ENCODE measurements at places on chromosomes 12 and 14. TPM values are rescaled to one million over a fixed set of nuclear protein-coding genes. Genes with fewer than 3 reads are reported as not detected.

PPM1H gene
- not detected for total RNA-seq

GRCh38 chr14:88614218-88614907 is 51.5 kb downstream of the ZC3H14 start:
- no peak for DNase-seq

- no peak for DNase-seq
Observed at GRCh38 chr14:34211732-34212131, 250.3 kb downstream of the SPTSSA start.

DNA sequence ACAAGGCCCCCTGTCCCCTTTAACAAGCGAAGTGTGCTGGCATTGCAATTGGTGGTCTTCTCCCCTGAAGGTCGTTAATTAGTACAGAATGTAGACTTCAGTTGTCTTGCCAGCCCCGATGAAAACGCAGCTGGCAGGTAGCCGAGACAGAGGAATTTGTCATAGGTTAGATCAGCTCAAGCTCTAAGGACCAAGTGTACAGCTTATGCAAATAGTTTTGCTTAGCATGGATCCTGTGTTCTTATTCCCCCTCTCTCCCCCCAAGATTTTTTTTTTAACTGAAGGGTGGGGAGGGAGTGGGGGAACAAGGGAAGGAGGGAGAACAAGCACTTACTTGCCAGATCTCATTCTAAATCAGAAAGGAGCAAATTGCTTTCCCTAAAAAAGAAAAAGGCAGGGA is 58.6 kb upstream of the PARP11 start:
- no peak for DNase-seq

DNA sequence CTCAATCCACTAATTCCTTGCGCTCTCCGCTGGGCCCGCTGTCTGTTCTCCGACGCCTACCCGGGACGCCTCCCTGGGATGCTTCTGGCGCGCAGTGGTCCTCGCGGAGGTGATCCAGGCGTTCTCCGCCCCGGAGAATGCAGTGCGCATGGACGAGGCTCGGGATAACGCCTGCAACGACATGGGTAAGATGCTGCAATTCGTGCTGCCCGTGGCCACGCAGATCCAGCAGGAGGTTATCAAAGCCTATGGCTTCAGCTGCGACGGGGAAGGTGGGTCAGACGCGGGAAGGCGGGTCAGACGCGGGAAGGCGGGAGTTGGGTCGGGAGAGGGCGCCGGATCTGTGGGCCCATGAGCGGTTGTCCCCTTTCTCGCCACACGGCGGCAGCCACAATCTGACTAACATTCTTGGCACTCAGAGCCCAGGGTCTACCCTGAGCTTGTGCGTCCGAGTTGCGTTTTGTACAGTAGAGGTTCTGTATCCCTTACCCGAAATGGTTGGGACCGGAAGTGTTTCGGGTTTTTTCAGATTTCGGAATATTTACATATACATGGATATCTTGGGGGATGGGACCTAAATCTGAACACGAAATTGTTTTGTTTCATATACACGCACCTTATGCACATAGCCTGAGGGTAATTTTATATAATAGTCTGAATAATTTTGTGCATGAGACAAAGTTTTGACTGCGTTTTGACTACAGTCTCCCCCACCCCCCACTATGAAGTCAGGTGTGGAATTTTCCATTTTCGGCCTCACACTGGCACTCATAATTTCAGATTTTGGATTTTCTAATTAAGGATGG is 762 bp downstream of the C12orf57 start:
- DNase-seq = peak; percentile 93

DNA sequence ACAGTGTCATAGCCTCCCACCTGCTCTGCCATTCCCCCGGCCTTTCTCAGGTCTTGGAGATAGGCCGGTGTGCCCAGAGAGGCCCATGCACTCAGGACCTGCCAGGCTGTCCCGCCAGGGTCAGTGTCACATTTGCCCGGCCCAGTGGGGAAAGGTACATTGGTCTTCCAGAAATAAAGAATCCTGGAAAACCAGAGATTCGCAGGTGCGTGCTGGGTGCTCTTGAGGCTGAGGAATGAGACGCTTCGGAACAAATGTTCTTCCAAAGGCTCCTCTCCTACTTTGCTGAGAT is 205.8 kb upstream of the RTL1 start:
- no peak for DNase-seq

MARCHF9 gene
- 23.6 TPM for total RNA-seq

DNA sequence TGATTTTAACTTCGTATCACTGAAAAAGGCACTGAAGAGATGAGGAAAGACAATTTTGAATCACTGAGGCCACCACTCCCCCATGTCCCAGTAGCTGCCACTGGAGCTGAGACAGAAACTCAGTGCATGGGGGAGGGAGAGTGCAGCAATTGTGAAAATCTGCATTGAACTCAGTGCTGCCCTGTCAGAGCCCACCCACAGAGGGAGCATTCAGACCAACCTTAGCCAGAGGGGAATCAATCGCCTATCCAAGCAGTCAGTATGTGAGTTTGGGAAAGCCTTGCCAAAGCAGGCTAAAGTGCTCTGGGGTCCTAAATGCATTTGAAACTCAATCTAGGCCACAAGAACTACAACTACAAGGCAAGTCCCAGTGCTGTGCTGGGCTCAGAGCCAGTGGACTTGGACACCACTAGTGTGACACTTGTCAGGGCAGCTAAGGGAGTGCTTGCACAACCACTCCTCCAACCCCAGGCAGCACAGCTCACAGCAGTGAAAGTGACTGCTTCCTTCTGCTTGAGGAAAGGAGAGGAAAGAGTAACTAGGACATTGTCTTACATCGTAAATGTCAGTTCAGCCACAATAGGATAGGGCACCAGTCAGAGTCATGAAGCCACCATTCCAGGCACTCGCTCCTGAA is 13.3 kb downstream of the RNASE3 start:
- DNase-seq = no peak

- no peak for DNase-seq
Observed at GRCh38 chr14:104263675-104264358, 125.4 kb downstream of the KIF26A start.
